Adrenal gland (tissue), 19 donors: ENCODE measurements at places on chromosomes 13 and 19.

DNA sequence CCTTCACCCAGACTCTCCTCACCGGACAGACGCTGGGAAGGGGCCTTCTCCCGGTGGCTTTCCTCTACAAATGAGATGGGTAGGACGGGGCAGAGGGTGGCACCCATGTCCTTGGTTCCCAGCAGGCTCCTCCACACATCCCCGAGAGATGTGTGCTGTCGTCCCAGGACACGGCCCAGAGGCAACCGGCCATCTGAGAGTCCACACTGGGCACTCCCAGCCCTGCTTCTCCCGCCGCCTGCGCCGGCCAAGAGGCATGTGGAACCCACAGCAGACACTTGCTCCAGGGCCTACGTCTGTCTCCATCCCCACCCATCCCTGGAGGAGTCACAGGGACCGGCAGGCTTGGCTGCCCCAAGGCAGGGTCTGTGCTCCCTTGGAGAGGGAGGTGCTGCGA lies 179.9 kb downstream of the KDM4B start:
- DNase-seq: no peak

GRCh38 chr13:25846222-25846984 lies 205.4 kb downstream of the SHISA2 start:
- no peak for DNase-seq

- DNase-seq: peak; percentile 12
Measured at GRCh38 chr19:23116802-23117571, at the start of gene ZNF730. TSS of gene ZNF730 (plus strand) at chr19:23117025. CDS start at chr19:23117174, 149 bp downstream.

DNA sequence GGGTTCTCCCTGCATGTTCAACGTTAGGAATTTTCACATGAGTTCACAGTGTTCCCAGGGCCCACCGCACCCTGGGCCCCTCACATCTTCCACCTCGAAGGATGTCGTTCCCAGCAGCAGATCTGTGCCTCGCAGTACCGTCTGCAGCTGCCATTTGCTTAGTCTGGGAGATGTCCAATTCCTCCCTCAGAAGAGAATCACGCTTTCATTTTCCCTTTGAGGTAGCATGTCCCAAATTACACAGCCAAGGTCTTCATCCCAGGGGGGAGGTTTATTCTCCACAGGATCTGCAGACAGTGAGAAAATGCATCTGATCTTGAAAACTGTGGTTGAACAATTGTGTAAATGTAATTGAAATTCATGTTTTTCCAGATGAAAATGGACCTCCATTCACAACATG lies 150.2 kb downstream of the DCT start:
- no peak for DNase-seq

GRCh38 chr13:34970961-34971360 lies 28.9 kb downstream of the NBEA start:
- DNase-seq: no peak

- DNase-seq: no peak
Measured at GRCh38 chr19:45385392-45386221, 15.2 kb upstream of the ERCC2 start.

DNA sequence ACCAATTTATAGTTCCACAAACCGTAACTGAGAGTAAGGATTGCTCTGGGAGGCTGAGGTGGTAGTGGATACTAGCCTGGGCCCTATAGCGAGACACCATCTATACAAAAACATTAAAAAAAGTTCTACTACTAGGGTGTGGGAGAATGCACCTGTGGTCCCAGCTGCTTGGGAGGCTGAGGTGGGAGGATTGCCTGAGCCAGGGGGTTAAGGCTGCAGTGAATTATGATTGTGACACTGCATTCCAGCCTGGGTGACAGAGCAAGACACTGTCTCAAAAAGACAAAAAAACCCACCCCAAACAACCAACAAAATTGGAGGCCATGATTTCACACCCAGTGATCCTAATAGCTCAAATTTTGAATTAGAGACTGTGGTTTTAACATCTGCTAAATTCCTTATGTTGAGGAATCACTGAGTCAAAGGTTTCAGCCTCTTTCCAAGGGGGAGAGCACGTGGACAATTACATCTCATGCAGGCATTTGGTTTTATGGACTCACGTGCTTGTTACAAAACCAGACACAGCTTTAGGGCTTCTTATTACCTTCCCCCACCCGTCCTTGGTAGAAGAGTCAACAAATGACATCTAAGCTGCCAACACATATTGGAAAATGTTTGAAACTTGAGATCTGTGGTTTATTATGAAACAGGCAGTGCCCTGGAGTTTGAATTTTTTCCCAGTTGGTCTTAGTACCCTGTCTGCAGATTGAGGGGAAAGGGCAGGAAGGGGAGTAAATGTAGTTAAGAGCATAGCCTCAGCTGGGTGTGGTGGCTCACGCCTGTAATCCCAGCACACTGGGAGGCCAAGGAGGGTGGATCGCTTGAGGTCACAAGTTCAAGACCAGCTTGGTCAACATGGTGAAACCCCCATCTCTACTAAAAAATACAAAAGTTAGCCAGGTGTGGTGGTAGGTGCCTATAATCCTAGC lies 18.5 kb downstream of the CYP2A6 start:
- peak; percentile 78 for DNase-seq

DNA sequence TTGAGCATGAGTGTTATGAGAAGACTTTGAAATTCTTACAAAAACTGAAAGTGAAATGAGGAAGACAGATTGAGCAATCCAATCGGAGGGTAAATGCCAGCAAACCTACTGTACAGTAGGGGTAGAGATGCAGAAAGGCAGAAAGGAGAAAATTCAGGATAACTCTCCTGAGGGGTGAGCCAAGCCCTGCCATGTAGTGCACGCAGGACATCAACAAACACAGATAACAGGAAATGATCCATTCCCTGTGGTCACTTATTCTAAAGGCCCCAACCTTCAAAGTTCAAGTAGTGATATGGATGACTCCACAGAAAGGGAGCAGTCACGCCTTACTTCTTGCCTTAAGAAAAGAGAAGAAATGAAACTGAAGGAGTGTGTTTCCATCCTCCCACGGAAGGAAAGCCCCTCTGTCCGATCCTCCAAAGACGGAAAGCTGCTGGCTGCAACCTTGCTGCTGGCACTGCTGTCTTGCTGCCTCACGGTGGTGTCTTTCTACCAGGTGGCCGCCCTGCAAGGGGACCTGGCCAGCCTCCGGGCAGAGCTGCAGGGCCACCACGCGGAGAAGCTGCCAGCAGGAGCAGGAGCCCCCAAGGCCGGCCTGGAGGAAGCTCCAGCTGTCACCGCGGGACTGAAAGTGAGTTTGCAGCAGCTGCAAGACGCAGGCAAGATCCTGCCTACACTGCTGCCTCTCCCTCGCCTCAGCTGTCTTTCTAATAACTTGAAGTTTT lies at the start of gene TNFSF13B:
TSS of gene TNFSF13B (plus strand) at position 118 of the 728 bp plus-strand sequence. CDS start at position 296, 178 bp downstream.
- peak; percentile 75 for DNase-seq

- DNase-seq: no peak
Measured at GRCh38 chr19:17328517-17329365, 5.9 kb downstream of the ANO8 start.

DNA sequence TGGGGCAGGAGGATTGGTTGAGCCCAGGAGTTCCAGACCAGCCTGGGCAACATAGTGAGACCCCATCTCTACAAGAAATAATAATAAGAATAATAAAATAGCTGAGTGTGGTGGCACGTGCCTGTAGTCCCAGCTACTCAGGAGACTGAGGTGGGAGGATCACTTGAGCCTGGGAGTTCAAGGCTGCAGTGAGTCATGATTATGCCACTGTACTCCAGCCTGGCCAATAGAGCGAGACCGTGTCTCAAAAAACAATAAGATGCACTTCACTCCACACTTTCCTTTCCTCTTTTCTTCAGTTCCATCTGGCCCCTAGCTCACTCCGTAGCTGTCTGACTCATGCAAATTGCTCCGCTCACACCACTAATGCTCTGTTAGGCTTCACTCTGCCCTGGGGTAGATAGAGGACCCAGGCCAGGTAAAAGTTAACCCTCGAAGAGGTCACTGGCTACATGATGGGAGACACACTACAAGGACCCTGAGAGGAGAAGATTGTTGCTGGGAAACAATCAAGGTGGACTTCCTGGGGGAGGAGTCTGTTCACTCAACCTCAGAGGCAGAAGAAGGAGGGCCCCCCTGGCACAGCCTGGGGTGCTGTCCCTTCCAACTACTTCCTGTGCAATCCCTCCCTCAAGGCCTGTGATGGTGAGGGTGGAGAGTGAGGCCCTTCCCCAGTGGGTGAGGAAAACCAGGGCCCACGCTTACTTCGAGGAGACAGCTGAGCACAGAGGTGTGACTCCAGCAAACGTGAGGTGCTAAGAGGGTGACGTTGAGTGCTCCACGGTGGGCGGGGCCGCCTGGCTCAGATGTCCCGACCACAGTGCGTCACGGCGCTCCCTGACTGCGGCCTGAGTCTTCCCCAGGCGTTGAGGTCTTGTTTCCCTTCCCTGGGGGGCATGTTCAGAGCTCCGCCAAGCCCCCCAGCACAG lies 8.8 kb upstream of the TNFSF9 start:
- no peak for DNase-seq

DNA sequence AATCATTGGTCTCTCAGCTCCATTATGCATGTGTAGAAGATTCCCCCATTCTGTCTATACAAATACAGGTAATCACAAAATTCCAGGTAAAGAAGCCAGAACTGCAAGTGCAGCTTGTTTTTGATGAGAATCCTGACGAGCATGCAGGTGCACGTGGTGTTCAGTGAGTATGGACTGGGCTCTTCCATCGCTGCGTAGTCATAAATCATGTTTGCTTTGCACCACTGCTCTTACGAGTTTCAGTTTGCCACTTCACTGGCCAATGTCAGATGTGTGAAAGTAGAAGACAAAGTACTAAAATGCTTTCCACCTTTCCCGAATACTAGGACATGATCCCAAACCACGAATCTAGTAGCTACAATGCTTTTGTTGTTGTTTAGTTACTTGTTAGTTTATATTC lies 390.7 kb downstream of the LIG4 start:
- DNase-seq: no peak

GRCh38 chr13:32427852-32428580 lies at the start of gene N4BP2L1:
TSS of gene N4BP2L1 (minus strand) at chr13:32428130. CDS start at chr13:32428082, 48 bp downstream.
- peak; percentile 73 for DNase-seq

DNA sequence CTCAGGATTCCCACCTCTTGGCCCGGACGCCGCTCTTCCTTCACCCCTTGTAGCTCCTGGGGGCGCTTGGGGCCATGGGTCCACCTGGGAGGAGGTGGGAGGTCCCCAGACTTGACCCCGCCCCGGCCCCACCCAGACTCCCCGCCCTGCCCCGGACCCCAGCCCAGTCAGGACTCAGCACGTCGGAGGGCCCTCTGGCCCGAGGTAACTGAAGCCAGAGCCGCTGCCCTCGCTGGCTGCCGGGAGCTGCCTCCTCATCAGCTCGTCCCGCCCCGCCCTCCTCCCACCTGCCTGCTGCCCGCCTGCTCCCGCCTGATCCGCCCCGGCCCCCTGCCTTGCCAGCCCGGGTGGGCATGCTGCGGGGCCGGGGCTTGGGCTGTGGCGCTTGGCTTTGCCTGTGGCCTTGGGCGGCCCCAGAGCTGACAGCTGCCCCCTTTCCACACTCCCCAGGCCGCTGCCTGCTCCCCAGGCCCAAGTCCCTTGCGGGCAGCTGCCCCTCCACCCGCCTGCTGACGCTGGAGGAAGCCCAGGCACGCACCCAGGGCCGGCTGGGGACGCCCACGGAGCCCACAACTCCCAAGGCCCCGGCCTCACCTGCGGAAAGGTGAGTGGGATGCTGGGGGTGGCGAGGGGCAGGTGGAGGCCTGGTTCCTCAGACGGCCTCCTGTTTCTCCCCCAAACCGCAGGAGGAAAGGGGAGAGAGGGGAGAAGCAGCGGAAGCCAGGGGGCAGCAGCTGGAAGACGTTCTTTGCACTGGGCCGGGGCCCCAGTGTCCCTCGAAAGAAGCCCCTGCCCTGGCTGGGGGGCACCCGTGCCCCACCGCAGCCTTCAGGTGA lies 9.4 kb downstream of the ARHGAP33 start:
- DNase-seq: no peak

GRCh38 chr13:43272851-43273250 lies 249.5 kb downstream of the DNAJC15 start:
- no peak for DNase-seq

DNA sequence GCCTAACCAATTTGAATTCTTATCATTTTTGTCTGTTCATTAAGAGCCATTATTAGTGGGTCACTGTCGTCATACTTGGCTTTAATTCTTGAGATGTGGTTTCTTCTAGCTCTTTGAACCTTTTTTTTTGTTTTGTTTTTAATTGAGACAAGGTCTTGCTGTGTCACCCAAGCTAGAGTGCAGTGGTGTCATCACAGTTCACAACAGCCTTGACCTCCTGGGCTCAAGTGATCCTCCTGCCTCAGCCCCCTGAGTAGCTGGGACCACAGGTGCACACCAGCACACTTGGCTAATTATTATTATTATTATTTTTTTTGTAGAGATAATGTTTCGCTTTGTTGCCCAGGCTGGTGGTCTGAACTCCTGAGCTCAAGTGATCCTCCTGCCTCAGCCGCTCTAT lies 25.8 kb upstream of the LDLR start:
- peak; percentile 51 for DNase-seq

DNA sequence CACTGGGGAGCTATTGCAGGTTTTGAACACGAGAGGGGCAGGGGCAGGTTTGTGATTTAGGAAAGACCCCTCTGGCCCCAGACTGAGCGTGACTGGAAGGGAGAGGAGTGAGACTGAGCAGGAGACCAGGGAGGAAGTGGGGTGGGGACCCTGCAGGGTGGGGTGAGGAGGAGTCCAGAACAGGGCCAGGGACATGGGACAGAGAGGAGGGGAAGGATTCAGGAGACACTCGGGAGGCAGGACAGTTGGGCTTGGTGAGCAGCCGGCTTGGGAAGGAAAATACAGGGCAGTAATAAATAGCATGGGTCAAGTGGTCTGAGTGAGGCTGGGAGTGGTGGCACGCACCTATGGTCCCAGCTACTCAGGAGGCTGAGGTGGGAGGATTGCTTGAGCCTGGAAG lies 9.4 kb downstream of the FOSB start:
- no peak for DNase-seq

DNA sequence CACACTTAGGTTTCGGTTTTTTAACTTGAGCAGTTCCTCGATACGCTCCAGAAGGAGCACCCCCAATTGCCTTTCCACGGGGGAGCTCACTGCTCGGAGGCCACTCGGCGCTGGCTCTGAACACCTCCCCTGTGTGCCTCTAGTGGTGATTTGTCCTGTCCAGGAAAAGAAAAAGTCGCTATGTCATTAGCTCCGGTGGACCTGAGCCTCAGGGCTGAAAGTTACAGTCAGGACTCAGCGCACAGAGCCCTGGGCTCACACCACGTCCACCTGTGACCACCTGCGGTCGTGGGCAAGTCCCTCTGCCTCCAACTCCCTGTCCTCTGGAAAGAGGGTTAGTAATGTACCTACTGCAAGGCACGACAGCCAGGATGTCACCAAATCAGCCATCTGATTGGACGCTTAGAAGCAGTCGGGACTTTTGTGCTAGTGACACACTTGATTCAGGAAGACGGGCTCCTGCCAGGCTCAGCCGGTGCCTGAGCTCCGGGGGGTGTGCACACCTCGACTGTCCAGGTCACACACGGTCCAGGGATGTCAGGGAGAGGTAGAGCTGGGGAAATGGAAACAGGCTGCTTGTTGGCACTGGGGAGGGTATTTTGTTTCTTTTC lies 3.9 kb upstream of the TMPRSS9 start:
- DNase-seq: no peak
